ENCODE measurements at places on chromosomes 5 and 9.

DNA sequence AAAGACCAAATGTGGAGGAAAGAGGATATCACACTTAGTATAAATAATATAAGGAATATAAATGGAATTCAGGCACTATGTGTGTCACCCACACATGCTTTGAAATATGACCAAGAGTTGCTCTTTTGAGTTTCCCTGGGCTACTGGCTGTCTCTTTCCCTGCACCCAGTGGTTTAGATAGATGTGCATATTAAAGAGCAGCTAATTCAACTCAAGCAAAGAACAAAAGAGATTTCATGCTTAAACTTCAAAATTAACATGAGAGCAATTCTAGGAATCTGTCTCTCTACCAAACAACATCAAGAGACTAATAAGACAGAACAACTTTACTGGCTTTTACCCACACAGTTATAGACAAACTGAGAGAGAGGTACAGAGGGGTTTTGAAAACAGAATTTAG, 38.0 kb upstream of the ITGA1 start:
- DNase-seq = no peak

GRCh38 chr5:127340606-127341005, 50.0 kb downstream of the MEGF10 start:
- no peak for DNase-seq

- DNase-seq = no peak
Observed at GRCh38 chr9:97412626-97413385, 910 bp downstream of the TDRD7 start.

DNA sequence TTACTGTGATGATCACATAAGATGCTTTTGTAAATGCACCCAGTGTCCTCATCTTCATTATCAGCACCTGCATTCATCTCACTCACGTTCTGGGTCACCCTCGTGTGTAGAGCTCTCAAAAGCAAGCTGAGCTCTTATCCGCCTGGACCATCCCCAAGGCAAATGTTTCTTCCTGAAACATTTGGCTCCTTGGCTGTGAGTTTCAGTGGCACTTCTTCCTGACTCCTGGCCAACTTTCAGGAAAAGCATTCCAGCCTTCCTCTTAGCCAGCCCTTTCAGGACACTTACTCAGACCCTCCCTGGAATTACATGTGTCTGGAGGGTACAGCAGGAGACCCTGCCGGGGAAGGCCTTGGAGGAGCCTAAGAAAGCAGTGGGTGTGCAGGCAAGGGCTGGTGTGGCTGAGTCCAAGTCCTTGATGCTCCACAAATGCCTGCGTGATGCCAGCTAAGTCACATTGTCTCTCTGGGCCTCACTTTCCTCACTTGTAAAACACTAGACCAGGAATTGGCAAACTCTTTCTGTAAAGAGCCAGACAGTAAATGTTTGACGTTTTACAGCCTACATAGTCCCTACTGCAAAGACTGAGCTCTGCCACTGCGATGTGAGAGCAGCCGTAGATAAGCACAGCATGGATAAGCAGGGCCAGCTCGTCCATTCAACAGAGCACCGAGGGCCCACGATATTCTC, 72.1 kb downstream of the PDE6A start:
- DNase-seq = no peak

DNA sequence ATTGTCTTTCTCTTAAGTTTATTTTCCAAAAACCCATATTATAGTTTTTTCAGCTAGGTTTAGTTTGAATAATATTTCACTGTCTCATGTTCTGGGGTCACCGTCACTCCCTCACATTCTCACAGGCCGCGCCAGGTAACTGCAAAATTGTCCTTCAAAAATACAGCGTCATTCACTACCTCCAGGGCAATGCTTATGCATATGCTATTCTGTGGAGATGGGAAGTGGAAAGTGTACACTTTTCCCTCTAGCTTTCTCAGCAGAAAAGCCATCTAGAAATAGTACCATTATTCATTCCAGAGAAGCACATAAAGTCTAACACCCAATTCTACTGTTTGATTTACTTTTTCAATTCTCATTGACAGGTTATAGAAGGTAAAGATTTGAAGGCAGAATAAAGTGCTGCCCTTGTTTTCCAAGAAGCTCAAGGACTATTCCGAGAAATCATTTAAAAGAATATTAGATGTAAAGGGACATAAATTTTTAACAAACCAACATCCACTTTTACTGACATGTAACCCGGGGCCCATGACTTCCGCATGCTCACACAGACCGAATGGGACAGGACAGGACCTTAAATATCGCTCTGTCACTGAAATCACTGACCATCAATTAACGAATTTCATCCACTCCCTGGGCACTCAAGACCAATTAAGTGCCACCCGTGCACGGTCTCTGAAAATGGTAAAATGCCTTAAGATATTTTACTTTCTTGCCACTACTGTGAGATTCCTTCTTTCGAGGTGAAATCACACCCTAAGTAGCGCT, 720 bp downstream of the NUDT12 start:
- no peak for DNase-seq

DNA sequence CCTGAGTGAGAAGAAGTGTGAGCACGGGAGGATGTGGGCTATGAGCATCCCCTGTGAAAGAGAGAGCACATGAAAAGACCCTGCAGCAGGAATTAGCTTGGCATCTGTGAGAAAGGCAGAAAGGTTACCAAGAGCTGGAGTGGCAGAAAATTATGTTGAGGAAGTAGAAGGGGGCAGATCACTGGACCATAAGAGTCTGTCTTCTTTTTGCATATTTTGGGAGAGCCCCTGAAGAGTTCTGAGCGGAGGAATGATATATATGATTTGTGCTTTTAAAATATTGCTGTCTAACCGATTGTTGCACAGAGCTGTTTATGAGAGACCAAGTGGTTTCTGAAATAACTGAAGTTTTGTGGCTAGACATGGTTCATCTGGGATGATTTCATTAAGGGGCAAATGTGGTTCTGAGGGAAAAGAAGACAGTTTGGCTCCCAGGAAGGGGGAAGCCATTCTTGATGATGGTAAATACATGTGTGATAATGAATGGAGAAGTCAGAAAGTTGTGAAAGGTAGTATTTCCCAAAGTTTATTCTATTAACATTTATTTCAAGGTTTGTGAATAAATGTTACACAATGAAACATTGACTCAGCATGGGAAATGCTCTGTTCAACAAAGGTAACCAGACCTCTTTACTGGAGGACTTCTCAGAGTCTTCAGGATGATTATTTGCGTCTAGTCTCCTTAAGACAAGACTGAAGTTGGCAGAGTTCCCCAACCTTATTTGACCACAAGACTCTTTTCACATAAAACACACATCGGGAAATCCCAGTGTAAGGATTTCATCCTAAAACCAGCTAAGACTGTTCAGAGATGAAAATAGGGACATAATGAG, 31.5 kb upstream of the ADRB2 start:
- DNase-seq = peak; percentile 33

- no peak for DNase-seq
Observed at GRCh38 chr9:136990242-136990911, 1.8 kb upstream of the PAXX start.

DNA sequence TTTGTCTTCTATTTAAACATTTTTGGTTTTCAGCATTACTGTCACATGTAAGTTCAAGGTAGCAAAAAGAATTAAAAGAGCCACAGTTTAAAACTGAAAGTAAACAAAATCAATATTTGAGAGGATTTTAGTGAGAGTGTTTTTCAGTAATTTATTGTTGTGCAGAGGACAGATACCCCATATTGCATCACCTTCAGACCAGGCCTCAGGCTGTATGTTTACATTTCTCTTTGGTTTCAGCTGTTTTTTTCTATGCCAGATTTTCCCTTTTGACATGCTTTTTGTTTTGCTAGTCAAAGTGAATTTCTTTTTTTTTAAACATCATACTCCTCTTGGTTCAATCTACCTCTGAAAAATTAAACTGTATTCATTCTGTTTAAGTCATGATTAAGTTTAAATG, 47.2 kb downstream of the MAST4 start:
- no peak for DNase-seq

DNA sequence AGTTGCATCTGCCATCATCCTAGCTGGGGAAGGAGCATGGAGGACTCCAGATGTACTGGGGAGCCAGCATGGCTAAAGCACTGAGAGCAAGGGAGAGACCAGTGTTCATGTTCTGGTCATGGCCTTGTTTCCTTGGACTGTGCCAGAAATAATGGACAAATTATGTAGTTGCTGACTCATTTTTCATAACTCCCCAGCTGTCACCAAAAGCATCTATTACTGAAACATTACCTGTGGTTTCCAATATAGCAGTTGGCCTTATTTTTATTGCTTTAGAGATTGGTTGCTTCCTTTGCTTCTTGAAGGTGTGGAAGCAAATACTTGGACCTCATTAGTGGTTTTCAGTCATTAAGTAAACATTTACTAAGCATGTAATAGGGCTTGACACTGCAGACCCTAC, 11.3 kb downstream of the RALGPS1 start:
- DNase-seq = no peak

GRCh38 chr9:34332076-34332964, 3.0 kb downstream of the NUDT2 start:
- no peak for DNase-seq

DNA sequence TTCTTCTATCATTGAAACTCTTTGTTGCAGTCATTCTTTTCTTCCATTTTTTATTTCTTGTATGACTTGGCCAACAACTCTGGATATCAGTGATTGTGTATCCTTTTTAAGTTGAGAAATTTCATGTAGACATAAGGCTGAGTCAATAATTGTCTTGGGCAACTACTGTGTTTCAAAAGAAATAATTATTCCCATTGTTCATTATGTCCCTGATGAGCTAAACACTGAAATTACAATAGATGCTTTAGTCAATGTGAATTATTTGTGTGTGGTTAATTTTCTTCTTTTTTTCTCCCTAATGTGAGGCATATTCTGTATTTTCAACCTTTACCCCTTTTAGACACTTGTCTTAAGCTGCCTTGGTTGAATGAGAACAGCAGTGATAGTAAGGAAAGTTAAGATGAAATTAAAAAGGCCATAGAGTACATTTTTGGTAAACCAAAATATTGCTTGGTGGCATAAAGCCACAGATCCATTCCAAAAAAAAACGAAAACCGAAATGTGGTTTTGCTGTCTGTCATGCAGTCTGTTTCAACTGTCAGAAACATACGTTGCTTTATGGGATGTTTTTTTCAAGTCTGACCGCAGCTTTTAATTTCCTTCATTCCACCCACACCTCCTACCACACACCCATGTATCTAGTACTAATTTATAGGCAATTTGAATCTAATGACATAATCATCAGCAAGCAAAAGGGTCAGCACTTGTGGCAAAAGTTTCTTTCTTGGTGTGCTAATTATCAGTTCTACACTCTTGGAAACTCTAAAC, 21.1 kb downstream of the TLE4 start:
- DNase-seq = no peak

DNA sequence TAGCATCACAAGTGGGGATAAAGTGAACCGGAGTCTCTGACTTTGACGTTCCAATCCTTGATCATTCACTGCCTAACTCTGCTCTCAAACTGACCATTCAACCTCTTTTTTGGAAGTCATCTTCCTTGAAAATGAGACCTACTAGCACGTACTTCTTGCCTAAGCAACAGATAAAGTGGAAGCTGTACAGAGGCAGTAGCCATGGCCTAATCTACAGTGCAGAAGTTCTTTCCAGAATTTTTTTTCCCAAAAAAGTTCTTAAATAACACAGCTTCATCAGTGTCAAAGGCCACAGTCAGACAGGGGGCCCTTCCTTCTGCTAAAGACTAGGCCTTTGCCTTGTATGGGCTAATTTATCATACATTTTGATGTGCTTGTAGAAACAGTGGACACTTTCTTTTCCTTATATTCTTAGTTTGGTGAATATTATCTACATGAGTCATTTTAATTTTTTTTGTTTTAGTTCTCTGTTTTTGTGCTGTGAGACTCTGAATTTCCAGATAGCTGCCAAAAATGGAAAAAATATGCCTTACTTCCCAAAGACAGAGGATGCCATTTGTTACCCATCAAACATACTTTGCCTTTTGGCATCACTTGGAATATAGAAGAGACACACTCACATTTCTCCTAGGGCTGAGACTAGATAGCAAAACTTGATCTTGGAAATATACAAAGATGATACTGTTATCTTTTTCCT, 96.3 kb upstream of the VCAN start:
- peak; percentile 37 for DNase-seq

DNA sequence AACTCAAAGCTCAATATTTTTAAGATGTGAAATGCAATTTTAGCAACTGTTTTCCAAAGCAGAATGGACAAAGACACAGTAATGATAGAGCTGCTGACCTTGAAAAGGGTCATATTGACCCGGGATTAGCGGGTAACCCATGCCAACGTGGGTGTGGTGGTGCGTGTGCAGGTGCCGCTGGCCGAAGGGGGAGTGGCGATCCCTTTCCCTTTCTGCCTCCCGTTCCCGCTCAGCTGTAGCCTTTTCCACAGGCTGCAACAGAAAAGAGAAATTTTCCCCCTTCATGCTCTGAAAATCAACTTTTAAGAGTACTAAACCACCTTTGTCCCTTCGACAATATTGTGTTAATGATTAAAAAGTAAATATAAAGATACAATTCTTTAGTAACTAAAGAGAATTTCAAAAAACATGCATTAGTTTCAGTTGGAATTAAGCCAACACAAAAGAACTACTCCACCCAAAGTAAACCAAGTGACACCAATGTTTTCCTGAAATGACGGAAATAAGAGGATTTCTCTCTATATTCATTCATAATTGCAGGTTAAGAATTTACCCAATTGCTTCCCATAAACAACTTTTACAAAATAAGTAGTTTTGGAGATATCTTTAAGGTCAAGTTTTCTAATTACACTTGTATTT, 105.2 kb downstream of the ZNF608 start:
- no peak for DNase-seq

DNA sequence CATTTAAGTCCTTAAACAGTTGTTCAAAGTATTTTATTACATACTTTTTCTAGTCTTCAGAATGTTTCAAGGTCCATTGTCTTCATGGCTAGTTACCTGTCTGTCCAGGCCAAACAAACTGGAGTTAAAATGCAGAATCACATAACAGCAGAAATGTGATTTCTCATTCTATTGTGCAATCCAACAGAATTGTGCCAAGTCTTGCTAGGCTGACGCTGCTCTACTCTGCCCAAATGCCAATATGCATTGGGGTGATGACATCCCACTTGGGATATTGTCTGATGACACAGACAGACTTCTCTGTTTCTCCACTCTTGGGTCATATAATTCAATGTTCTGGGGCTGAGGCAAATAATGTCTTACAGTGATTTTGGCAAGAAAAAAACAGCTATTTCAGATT, 5.2 kb upstream of the SLC22A5 start:
- DNase-seq = no peak
